ENCODE measurements at places on chromosomes 3 and 15. TPM values are rescaled to one million over a fixed set of nuclear protein-coding genes. Genes with fewer than 3 reads are reported as not detected.
A peak's percentile ranks its signal among the peaks of the same experiment; 100 is the strongest.

DNA sequence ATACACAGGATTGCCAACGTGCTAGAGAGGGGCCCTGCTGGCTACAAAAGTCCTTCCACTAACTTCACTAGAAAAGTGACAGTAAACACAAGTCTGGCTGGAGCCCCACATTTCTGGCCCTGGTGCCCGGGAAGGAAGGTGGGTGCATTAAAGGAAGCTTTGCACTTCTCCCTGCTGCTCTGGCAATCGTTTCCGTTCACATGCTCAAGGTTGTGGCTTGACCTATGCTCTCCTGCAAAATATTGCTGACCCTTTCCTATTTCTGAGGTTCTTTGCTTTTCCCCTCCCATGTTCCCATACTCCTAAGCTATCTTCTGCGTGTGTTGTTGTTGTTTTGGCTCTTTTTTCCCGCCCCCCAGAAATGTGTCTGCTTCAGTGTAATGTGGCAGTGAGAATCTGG lies 9.1 kb upstream of the CCR3 start:
- DNase-seq = no peak
- no peak overlapping the region for H3K27ac ChIP-seq
- no peaks in the 10 kb centered on the region for H3K27me3 ChIP-seq
- no peak overlapping the region for H3K4me3 ChIP-seq
- H3K36me3 ChIP-seq = no peaks in the 10 kb centered on the region
- no peaks in the 10 kb centered on the region for H3K4me1 ChIP-seq

DNA sequence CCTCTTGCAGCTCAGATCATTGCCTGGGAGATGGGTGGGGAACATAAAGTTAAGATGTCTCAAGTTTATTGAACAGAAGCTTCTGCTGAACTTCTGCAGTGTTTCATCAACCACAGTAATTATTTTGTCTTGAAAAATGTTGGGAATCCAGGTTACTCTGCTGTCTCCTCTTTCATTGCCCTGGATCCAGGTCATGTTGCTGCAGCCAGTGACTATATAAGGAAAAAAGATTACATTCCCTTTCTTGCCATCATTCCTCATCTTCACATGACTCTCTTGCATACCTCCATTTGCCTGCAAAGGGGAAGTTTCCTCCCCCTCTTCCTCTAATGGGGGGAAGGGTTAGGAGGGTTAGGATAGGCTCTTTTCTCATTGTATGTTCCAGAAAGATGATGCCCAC lies 15.1 kb downstream of the GMNC start:
- H3K27ac ChIP-seq = no peak overlapping the region
- H3K36me3 ChIP-seq = no peaks in the 10 kb centered on the region
- no peak for DNase-seq

- peaks cover 1% of the 10 kb centered on the region for H3K36me3 ChIP-seq
- H3K27ac ChIP-seq = peak overlapping the region; percentile 84
- peak; percentile 82 for DNase-seq
- no peaks in the 10 kb centered on the region for H3K27me3 ChIP-seq
Measured at GRCh38 chr3:172102883-172103310, 63.5 kb downstream of the FNDC3B start.

GRCh38 chr3:56989169-56989976 lies 71.1 kb upstream of the SPATA12 start:
- no peaks in the 10 kb centered on the region for H3K36me3 ChIP-seq
- H3K4me1 ChIP-seq = peaks cover 61% of the 10 kb centered on the region
- DNase-seq = peak; percentile 93
- H3K4me3 ChIP-seq = peak overlapping the region; percentile 1
- peak overlapping the region; percentile 76 for H3K27ac ChIP-seq
- H3K27me3 ChIP-seq = no peaks in the 10 kb centered on the region

- H3K4me1 ChIP-seq = peaks cover 14% of the 10 kb centered on the region
- no peak overlapping the region for H3K4me3 ChIP-seq
- no peaks in the 10 kb centered on the region for H3K27me3 ChIP-seq
- H3K36me3 ChIP-seq = no peaks in the 10 kb centered on the region
- no peak overlapping the region for H3K27ac ChIP-seq
- DNase-seq = no peak
Measured at GRCh38 chr3:10413041-10413440, 92.1 kb upstream of the SEC13 start.

Gene IGSF10
- not detected for total RNA-seq

DNA sequence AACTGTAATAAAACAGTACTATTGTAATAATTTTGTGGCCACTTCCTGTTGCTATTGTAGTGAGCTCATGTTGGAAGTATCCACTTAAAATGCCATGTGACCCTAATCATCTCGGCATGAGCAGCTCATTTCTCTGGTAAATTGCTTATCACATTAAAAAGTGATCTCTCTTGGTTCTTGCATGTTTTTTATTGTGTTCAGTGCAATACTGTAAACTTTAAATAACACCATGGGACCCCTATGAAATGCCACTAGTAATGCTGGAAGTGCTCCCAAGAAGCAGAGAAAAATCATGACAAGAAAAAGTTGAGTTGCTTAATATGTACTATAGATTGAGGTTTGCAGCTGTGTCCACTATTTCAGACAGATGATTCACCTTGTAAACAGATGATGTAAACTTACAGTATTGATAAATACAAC lies 45.6 kb downstream of the NMD3 start:
- no peaks in the 10 kb centered on the region for H3K27me3 ChIP-seq
- H3K36me3 ChIP-seq = no peaks in the 10 kb centered on the region
- peaks cover 23% of the 10 kb centered on the region for H3K4me1 ChIP-seq
- H3K27ac ChIP-seq = no peak overlapping the region
- DNase-seq = peak; percentile 43

DNA sequence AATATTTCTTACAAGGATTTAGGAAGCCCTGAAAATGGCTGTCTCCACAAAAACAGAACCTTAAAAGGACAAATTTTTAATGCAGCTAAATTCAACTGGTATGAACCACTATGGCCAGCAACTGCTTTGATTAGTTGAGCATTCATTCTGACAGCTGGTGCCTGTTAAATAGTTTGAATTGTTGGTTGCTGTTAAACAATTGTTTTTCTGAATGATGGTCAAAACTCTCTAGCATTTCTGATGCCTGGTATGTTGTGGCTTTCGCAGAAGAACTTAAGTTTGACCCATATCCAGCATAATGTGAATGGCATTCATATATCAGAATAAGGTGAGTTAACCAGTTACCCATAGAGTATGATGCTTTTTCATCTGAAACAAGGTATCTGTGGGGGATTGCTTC lies 138.4 kb downstream of the MEIS2 start:
- H3K36me3 ChIP-seq = no peaks in the 10 kb centered on the region
- H3K27me3 ChIP-seq = no peaks in the 10 kb centered on the region
- no peak for DNase-seq
- H3K27ac ChIP-seq = no peak overlapping the region
- no peak overlapping the region for H3K4me3 ChIP-seq

- no peaks in the 10 kb centered on the region for H3K36me3 ChIP-seq
- no peak overlapping the region for H3K4me3 ChIP-seq
- H3K4me1 ChIP-seq = peaks cover 14% of the 10 kb centered on the region
- no peak overlapping the region for H3K27ac ChIP-seq
- DNase-seq = peak; percentile 47
Measured at GRCh38 chr3:134279466-134279865, 28.8 kb upstream of the RYK start.

GRCh38 chr3:158539414-158540014 lies 31.5 kb upstream of the MLF1 start:
- H3K4me3 ChIP-seq = no peak overlapping the region
- no peaks in the 10 kb centered on the region for H3K27me3 ChIP-seq
- no peak overlapping the region for H3K27ac ChIP-seq
- no peaks in the 10 kb centered on the region for H3K36me3 ChIP-seq

DNA sequence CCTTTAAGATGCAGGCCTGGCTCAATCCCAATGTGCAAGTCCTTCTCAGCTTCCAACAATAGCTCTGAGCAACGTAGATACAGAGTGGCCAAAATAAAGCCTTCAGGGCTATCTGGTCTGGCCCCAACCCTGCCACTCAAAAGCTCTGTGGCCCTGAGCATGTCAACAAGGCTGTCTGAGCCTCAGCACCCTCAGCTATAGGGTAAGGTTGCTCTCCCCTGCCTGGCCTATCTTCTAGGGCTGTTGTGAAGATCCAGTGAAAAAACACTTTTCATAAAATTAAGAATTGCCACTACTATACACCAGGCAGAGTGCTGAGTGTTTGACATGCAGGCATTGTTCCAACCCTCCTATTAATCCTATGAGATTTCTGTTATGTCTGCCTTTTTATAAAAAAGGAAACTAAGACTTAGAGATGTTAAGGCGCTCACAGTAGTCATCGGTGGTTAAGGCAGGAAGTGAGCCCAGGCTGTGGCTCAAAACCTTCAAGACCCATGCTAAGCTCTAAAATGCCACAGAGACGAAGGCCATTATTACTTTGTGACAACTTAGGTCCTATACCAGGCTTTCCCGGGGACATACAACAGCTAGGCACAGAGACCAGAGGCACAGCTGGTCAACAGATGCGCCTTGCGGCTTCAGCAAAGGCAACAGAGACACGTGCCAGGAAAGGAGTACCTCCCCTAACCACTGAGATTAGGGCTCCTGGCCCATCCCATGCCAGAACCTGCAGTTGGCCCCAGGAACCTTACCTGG lies 5.1 kb downstream of the POLG start:
- peaks cover 80% of the 10 kb centered on the region for H3K36me3 ChIP-seq
- H3K4me1 ChIP-seq = peaks cover 37% of the 10 kb centered on the region
- H3K27me3 ChIP-seq = no peaks in the 10 kb centered on the region
- H3K27ac ChIP-seq = no peak overlapping the region

DNA sequence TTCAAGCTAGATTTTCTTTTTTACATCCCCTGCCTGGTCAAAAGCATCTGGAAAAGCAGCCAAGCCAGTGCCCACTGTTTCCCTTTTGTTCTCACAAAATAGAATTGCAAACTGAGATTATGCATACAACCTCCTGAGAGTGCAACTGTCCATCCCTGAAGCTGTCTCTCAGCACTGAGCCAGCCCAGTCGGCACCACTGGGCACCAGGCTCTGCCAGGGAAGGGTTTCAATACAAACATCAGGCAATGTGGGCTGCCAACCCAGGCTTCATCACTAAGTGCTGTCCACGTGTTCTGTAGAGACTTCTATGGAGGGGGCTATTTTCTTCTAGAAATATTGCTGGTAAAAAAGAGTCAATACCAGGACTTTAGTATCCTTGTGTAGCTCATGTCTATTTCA lies 356.3 kb upstream of the TBL1XR1 start:
- no peak overlapping the region for H3K4me3 ChIP-seq
- H3K27ac ChIP-seq = no peak overlapping the region
- H3K36me3 ChIP-seq = no peaks in the 10 kb centered on the region
- H3K4me1 ChIP-seq = peaks cover 12% of the 10 kb centered on the region

GRCh38 chr15:89772932-89773583 lies 3.1 kb upstream of the MESP2 start:
- no peaks in the 10 kb centered on the region for H3K36me3 ChIP-seq
- no peak overlapping the region for H3K4me3 ChIP-seq
- peaks cover 8% of the 10 kb centered on the region for H3K27me3 ChIP-seq

- H3K27ac ChIP-seq = no peak overlapping the region
- no peak for DNase-seq
- no peaks in the 10 kb centered on the region for H3K27me3 ChIP-seq
- no peak overlapping the region for H3K4me3 ChIP-seq
- no peaks in the 10 kb centered on the region for H3K36me3 ChIP-seq
Measured at GRCh38 chr15:56944485-56944884, 26.0 kb downstream of the TCF12 start.

- H3K27ac ChIP-seq = no peak overlapping the region
- H3K36me3 ChIP-seq = no peaks in the 10 kb centered on the region
- H3K4me1 ChIP-seq = no peaks in the 10 kb centered on the region
- no peak for DNase-seq
- H3K27me3 ChIP-seq = no peaks in the 10 kb centered on the region
- H3K4me3 ChIP-seq = no peak overlapping the region
Measured at GRCh38 chr3:114552527-114552812, 258.6 kb downstream of the TIGIT start.
